Fibroblast of lung (primary cell): ENCODE measurements at places on chromosomes 3 and 15.

GRCh38 chr3:28980631-28981030 lies 300.2 kb upstream of the RBMS3 start:
- DNase-seq, result no peak

GRCh38 chr3:65856907-65857306 lies 181.8 kb downstream of the MAGI1 start:
- DNase-seq, result no peak

- DNase-seq, result no peak
Observed at GRCh38 chr3:173739726-173740125, 342.2 kb downstream of the NLGN1 start.

DNA sequence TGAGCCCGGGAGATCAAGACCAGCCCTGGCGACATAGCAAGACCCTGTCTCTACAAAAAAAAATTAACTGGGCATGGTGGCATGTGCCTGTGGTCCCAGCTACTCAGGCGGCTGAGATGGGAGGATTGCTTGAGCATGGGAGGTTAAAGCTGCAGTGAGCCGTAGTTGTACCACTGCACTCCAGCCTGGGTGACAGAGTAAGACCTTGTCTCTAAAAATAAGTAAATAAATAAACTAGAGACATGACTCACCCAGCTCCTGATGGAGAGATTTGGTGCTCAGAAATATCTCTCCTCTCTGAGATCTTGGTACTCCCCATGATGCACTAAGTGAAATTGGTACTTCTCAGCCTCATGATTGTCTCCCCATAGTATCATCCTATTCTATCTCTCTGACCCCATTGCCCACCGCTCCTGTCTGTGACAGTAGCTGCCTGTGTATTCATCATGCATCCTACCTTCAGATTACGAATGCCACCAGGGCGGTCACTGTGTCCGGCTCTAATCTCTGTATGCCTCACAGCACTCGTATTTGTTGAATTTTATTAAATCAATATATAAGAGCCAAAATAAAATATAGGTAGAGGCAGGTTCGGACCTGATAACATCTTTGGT lies 50.9 kb downstream of the ABHD2 start:
- peak; percentile 26 for DNase-seq

GRCh38 chr15:68080334-68080733 lies 26.2 kb downstream of the PIAS1 start:
- no peak for DNase-seq

GRCh38 chr15:98946301-98947255 lies 61.0 kb downstream of the PGPEP1L start:
- DNase-seq, result no peak

GRCh38 chr3:151459358-151459757 lies 1.5 kb downstream of the IGSF10 start:
- DNase-seq, result no peak

- no peak for DNase-seq
Observed at GRCh38 chr3:46100812-46101211, 73.5 kb upstream of the XCR1 start.

DNA sequence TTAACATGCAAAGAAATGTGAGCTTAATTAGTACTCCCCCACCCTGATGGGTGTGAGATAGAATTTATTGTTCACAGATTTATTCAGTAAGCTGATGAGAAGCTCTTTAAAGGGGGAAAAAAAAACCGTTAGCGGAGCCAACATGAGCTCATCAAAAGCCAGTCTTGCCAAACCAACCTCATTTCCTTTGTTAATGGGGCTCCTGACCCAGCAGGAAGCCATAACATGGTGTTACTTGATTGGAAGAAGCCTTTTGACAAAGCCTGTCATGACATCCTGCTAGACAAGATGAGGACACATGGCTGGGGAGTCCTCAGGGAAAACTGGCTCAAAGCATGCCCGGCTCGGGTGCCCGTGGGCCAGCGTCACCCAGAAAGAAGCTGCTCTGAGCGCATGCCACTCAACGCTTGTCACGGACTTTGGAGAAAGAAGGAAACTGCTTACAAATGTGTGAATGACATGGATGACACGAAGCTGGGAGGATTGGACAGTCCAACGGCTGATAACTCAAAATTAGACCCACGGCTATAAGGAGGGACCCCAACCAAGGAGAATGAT lies 64.6 kb downstream of the SLCO2A1 start:
- peak; percentile 54 for DNase-seq

DNA sequence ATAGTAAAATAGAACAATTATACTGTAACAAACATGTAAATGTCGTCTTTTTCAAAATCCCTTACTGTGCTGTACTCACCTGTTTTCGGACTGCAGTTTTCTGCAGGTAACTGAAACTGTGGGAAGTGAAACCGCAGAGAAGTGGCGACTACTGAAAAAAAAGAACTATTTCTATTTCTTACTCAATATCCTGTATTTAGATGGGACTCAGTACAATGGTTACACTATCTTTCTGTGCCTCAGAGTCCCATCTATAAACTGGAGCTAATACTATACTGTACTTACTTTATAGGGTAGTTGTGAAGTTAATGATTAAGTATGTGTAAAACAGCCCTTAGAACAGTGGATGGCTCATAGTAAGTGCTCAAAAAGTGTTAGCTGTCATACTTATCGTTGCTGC lies 14.3 kb upstream of the P2RY12 start:
- no peak for DNase-seq

DNA sequence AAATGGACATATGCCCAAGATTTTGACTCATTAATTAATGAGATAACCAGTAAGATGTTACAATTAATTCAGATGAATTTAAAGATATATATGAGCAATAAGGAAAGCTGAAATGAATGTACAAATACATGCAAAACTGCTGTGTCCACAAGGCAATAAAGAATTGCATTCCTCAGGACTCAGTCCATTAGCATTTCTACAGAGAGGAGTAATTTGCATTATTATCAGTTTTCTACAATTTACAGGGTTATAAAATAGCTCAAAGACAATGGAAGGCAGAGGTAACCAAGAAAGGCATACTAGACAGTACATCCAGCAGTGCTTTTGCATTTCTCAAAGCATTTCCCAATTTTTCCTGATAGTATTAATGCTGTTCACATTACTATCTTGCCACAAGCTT lies 377.1 kb upstream of the GOLIM4 start:
- DNase-seq, result no peak
